ENCODE measurements at places on chromosomes 3 and 15.

DNA sequence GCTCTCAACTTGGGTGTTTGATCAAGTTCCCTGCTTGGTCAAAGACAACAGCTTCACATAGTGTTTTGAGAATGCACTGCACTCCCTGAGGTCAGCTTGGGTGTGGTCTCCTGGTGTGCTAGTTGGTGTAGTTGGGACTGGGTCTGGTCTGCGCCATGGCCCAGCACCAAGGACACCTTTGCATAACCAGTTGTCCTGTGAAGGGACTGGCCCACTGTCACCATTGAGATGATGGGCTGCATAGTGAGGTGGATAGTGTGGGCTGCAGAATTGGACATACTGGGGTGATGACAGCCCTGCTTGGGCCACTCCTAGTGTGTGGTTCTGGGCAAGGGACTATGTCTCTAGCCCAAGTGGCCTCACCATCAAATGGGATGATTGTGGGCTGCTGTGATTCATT, 9.5 kb downstream of the RPSA start:
- DNase-seq, result no peak

DNA sequence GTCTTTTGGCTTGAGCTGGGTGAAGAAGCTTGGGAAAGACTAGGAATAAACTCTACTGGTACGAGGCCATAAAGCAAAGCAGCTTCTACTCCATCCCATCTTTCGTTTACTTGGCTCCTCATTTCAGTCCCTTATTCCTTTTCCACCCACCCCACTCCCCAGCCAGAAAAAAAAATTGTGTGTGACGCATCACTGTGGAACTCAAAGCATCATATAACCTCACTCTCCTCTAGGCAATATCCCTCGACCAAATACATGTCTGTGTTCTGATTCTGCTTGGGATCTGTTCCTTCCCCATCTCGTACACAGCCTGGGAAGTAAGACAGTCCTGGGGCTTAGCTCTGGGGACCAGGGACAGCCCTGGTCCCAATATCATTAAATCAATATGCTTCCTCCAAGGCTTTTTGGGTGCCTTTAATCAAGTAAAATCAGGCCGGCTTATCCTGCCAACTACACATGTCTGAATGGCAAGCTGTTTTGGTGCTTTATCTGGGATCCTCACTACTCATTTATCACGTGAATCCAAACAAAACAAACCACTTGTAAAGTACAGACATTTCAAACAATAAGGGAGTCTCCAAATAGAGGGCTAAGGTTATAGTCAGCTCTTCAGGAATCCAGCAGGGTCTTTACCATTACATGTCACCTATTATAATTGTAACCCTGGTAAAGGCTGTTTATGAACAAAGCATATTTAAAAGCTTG, 74.9 kb upstream of the ZBED2 start:
- DNase-seq, result no peak

GRCh38 chr3:122398920-122399319, 14.9 kb downstream of the FAM162A start:
- DNase-seq, result no peak

DNA sequence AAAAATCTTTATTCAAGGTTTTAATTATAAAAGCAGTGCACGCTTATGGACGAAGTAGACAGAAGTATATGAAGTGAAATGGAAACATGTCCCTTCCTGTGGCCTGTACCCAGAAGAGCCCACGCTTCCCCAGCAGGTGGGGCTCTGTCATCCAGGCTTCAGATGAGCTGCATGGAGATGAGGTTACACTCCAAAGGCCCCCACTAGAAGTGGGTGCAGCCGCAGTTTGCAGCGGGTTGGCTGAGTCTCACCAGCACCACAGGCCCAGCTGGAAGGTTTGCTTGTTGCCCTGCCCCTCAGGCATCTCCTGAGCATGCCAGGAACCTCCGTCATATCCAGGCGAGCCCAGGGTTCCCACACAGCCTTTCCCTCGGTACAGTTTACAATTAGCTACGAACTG, 33.1 kb downstream of the PRR20G start:
- DNase-seq, result no peak

GRCh38 chr3:116188231-116188785, 257.0 kb downstream of the LSAMP start:
- no peak for DNase-seq

DNA sequence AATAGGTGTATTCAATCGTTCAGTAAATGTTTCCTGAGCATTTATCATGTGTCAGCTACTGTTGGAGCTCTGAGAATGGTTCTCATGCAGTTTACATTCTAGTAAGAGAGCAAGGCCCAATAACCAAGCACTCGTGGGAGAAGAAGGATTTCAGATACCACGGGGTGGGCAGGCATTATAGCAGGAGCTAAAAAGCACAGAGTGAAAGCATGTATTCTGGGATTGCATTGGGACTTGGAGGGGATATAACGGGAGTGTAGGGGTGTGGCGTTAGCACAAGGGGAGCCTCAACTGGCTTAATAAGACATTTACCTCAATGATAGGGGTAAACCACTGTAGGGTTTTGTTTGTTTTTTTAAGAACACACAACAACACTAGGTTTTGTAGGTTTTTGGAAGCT, 1.6 kb upstream of the SIAH2 start:
- no peak for DNase-seq

GRCh38 chr15:63484433-63485186, 19.8 kb upstream of the USP3 start:
- no peak for DNase-seq

DNA sequence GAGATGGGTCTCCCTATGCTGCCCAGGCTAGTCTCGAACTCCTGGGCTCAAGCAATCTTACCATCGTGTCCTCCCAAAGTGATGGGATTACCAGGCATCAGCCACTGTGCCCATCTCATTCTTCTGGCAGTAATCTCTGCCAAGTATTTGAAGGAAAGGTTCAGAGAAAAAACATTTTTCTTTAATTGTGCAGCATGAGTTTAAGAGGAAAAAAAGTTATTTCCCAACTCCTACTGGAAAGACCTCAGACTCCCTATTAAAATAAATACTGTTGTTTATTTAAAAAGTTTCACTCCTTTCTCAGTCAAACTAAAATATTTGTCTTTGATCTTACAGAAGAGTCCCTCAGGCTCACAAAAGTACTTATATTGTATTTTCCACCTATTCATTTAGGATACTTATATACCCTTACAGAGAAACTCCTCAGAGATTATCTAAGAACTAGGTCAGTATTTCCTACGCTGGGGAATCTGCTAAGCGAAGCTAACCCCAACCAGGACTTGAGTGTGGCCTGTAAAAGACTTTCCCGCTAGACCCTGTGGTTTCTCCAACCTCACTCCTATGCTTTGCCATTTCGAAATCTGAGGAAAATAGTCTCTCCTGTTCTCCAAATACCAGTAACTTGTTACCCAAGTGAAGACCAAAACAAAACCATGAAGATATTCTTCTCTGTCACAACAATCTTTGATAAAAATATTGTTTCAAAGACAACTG, 28.7 kb downstream of the WWTR1 start:
- no peak for DNase-seq

GRCh38 chr15:58357529-58358476, 74.0 kb upstream of the LIPC start:
- DNase-seq, result no peak

- DNase-seq, result no peak
Observed at GRCh38 chr3:39362192-39362591, 21.0 kb upstream of the SLC25A38 start.

GRCh38 chr3:149658744-149659497, 1.1 kb upstream of the WWTR1 start:
- DNase-seq, result no peak

DNA sequence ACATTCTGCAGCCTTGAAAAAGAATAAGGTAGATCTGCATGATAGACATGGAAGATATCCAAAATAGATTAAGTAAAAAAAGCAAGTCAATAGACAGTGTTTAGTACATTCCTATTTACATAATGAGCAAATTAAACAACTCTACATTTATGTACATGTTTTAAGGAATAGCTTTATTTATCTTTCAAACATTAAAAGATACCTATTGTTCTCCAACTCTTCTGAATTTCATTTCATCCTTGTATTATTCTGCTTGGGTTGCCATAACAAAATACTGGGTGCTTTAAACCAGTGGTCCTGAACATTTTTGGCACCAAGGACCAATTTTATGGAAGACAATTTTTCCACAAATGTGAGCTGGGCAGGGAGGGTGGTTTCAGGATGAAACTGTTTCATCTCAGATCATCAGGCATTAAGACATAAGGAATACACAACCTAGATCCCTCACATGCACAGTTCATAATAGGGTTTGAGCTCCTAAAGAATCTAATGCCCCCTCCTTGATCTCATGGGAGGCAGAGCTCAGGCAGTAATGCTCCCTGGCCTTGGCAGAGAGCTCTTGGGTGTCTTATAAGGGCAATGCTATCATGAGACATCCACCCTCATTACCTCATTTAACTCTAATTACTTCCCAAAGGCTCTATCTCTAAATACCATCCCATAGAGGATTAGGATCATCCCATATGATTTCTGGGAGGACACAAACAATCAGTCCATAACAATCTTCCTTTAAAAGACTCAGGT, 6.8 kb upstream of the KATNBL1 start:
- DNase-seq, result no peak

DNA sequence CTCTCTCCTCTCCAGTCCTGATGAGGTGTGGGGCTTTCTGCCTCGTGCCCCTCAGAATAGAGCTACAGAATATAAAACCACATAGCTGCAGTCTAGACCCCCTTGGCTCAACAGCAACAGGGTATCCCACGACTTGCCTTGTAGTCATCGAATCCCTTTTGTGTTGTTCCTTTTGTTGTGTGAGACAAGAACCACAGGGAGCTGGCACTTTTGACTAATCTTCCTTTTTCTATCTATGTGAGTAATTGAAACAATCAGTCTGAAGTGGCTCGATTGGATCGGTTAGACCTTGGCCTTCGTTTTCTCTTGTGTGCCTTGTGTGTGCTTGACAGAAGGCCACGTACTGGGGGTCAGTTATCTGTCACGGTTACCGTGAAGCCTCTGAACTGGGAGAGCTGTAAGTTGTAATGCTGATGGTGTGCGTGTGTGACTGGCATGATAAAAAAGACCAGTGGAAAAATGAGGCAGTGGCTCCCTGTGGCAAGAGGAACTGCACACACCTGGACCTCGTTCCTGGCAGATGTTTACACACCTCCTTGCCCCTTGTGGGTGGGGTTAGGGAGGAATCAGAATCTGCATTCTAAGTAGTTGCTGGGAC, 23.2 kb upstream of the IQCF6 start:
- DNase-seq, result no peak

GRCh38 chr3:187066228-187066995, 72.9 kb downstream of the RPL39L start:
- peak; percentile 45 for DNase-seq

DNA sequence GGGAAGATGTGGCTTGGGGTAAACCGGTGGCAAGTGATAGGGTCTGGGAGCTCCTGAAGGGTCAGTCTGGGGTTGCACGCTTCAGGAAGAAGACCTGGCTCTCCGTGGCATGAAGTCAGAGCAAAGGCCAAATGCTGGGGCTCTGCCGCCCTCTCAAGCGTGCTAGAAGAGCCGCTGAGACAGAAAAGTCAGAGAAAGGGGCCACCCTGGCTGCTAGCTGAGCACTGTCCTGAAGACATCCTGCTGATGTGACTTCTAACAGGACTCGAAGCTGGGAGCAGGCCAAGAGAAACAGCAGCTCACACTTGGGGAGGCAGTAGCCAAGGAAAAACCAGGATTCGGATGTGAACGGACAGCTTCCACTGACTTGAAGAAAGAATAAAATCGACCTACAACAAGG, 270.4 kb downstream of the OCA2 start:
- DNase-seq, result no peak

GRCh38 chr3:157922614-157923013, 183.6 kb downstream of the SHOX2 start:
- no peak for DNase-seq

GRCh38 chr3:51379746-51380455, 5.2 kb upstream of the MANF start:
- no peak for DNase-seq

DNA sequence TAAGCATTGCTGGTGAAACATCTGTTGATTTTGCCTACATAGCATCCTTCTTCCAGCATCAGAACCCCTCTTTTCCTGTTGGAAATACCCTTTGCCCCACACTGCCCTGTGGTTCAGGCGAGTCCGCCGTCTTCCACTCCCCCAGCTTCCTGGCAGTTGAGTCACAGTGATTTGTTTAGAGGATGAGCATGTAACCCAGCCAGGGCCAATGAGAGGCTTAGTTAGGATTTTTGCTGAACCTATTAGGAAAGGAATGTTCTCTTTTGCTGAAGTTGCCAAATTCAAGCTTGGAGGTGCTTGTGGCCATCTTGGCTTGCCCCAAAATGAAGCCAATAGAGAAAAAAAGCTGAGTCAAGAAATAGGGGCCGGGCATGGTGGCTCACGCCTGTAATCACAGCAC, 19.0 kb upstream of the MEX3B start:
- DNase-seq, result no peak

DNA sequence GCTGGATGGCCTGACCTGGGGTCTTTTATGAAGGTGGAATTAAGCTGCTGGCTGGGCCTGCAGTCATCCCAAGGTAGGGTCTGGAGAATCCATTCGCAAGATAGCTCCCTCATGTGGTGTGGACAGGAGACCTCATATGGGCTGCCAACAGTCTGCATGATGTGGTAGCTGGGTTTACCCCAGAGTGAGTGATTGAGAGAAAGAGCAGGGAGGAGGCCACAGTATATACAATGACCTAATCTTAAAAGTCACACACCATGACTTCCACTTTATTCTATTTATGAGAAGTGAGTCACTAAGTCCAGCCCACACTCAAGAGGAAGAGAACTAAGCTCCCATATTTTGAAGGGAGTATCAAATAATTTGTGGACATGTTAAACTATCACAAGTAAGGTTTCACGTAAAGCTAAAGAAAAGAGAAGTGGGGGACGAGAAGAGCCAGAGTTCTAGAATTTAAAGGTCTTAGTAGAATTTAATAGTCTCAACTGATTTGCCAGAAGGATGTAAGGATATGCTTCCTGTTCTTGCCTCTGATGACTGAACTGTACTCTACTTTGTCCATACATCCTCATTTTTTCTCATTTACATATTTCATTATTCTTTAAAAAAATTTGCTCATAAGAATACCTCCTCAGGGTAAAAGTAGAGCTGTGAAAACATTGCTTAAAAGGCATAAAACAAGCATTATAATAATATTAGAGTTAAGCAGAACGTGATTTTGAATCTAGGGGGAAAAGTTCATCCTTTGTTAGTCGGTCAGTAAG, 184.4 kb downstream of the PEX5L start:
- DNase-seq, result no peak

Data from activated gamma-delta T cell treated with Interleukin-2 at 50 U/mL for 16 hours (primary cell).